ENCODE measurements at places on chromosomes 1 and 21. TPM values are rescaled to one million over a fixed set of nuclear protein-coding genes. Genes with fewer than 3 reads are reported as not detected.

The HAO2 gene
- 14.2 TPM for polyA plus RNA-seq

The USH2A gene
- not detected for polyA plus RNA-seq

The PRAMEF8 gene
- polyA plus RNA-seq, result not detected

GRCh38 chr1:228182296-228183030 is 16.9 kb downstream of the IBA57 start:
- no peak for DNase-seq

GRCh38 chr1:53971718-53972117 is 25.6 kb downstream of the LRRC42 start:
- DNase-seq, result no peak

DNA sequence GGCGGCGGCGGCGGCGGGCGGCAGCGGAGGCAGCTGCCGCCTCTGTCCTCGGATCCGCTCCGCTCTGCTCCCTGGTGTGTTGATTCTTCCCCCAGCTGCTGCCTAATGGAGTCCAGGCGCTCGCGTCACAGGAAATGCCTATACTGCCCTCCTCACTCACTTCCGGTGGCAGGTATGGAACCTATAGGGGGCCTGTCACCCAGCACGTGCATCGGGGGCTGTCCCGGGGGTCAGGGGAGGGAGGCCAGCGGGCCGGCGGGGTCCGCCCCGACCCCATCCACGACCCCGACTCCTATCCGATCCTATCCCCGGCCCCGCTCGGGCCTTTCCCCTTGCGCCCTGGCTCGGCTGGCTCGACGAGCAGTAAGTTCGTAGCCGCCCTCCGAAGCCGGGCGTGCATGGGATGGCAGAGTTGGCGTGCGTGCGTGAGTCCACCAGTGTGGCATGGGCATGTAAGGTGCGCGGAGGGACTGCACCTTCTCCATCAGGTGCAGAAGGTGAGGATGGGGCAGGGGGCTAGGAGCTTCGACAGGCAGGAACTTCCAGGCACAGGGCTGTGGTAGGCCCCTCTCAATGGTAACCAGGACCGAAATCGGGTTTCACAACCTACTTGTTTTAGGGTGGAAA is at the start of gene WDR26:
Gene WDR26, minus strand, starts transcription at position 107 of the 627 bp plus-strand sequence.
- peak; percentile 90 for DNase-seq

The KIAA1614 gene
- 2.9 TPM for polyA plus RNA-seq

The TRIM58 gene
- polyA plus RNA-seq, result not detected

DNA sequence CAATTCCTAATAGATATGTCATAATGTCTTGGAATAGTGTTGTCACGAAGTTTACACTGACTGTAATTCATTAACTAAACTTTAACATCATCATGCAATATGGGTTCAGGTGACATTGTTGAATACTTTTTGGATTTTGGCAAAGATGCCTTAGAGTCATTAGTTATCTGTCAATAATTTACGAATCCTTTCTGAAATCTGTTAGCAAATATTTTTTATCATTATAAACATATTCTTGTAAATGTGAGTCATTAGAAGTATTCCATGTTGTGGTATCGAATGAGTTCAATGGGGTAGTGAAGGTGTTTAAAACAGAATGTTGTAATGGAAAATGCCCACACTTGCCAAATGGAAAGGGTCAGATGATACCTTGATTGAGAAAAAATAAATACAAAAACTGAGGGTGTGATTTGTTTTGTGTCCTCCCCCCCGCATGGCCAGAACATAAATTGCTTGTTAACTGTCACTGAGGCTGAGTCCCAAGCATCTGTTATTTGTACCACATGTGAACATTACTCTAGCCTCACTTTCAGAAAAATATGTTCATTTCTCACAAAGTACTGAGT is 5.2 kb upstream of the NR5A2 start:
- DNase-seq, result no peak

DNA sequence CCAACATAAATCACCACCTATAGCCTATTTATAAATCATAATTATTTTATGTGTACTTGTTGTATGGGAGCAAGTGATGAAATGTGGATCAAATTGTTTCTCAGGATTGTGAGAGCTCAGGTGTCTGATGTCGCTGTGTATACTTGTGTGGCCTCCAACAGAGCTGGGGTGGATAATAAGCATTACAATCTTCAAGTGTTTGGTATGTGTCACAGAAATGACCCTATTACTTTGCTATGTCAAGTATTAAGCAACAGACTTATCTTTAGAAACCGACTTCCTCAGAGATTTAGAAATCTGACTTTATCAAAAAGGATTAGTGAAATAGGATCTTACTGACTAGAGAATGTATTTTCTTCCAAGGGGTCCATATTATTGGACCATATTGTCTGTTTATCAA is 280.9 kb downstream of the TPR start:
- no peak for DNase-seq

- no peak for DNase-seq
Measured at GRCh38 chr1:163106364-163106987, 37.3 kb downstream of the RGS4 start.

GRCh38 chr21:45636951-45637646 is 6.4 kb upstream of the PCBP3 start:
- no peak for DNase-seq

DNA sequence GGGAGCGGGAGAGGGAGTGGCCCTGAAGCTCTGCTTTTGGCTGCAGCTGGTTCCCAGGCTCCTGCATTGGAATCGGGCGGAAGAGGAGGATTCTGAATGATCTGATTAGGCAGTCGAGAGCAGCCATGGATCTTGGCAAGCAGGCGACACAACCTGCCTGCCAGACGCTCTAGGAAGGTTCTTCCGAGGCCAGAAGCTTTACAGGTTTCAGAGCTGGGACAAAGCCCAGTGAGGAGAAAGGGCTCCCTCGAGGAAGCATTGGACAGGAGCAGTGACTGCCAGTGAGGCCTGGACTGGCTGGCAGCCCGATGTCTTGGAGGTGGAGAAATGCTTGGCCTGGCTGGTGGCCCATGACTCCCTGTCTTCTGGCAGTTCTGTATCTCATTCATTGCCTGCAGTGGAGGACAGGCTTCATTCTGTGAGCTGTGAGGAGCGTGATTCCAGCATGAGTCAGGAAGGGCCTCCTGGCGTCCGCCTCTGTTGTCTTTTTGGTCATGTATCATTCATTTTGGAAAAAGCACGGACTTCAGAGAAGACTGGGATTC is 132.7 kb upstream of the IPO9 start:
- peak; percentile 44 for DNase-seq

The FCMR gene
- polyA plus RNA-seq, result 0.88 TPM

The PRSS38 gene
- not detected for polyA plus RNA-seq

The IL24 gene
- not detected for polyA plus RNA-seq

DNA sequence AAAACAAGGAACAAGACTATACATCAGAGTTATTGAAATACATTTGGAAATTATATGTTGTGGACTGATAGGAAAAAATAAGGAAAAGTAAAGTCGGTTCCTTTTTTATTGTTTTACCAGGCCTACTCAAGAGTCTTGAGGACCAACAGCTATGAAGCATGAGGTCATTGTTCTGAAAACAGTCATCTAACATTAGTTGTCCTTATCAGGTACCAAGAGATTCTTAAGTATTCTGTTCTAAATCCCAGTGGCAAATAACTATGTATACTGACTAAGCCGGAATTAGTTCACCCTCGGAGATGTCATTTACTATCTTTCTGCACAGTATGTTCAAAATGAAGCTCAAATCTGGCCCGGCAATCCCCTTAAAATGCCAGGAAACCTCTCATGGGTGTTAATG is 585 bp downstream of the ADGRL4 start:
- no peak for DNase-seq

The AMPD1 gene
- polyA plus RNA-seq, result not detected
